ENCODE measurements at places on chromosomes 1 and 21.

DNA sequence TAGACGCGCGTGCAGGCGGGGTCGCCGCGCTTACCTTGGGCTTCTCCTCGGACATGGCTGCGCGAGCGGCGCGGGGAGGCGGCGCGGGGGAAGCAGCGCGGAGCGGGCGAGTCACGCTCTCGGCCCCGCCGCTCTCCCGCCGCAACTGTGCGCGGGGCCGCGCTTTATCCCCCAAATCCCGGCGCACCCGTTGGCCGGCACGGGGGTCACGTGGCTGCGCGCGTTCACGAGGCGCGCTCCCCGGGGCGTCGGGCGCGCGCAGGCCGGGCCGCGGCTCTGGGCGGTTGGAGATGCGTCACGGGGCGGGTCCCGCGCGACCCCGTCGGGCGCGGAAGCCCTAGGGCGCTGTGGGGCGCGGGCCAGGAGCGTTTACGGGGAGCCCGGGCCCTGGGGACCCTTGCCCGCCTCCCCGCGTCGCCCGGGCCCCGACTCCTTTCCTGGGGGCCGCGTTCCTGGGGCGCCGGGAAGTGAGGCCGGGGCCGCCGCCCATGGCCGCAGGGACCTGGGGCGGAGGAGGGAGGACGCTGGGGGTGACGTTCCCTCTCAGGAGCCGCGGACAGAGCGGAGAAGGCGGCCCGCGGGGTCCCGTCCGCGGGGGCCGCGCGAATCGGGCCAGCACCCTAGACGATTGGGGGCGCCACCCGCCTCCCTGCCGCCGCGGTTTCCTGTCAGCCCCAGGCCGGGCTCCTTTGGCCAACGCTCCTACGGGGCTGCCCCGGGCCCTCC is at the start of gene SUMO3:
TSS of gene SUMO3 (minus strand) at position 149 of the 726 bp plus-strand sequence. CDS start at position 55, 94 bp downstream.
- DNase-seq, result peak; percentile 71

- DNase-seq, result no peak
These were observed 21.3 kb downstream of the RBM15 start for GRCh38 chr1:110360431-110360830.

- DNase-seq, result no peak
These were observed 78.9 kb downstream of the UBE2U start for GRCh38 chr1:64282351-64282750.

DNA sequence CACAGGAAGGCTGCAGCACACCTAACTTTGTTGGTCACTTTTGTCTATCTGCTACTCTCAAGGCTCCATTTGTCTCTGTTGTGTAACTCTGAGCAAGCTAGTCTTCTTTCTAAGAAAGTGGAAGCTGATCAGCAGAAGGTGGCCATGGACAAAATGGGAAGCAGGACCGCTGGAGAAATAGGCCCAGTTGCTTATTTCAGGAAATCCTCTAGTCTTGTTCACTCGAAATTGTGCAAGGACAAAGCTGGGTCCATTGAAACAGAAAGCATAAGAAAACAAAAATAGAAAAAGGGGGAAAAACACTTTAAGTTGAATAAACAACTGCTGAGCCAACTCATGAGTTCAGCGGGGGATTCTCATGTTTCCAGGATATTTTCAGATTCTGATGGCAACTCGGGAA is 150.1 kb downstream of the PBX1 start:
- no peak for DNase-seq

DNA sequence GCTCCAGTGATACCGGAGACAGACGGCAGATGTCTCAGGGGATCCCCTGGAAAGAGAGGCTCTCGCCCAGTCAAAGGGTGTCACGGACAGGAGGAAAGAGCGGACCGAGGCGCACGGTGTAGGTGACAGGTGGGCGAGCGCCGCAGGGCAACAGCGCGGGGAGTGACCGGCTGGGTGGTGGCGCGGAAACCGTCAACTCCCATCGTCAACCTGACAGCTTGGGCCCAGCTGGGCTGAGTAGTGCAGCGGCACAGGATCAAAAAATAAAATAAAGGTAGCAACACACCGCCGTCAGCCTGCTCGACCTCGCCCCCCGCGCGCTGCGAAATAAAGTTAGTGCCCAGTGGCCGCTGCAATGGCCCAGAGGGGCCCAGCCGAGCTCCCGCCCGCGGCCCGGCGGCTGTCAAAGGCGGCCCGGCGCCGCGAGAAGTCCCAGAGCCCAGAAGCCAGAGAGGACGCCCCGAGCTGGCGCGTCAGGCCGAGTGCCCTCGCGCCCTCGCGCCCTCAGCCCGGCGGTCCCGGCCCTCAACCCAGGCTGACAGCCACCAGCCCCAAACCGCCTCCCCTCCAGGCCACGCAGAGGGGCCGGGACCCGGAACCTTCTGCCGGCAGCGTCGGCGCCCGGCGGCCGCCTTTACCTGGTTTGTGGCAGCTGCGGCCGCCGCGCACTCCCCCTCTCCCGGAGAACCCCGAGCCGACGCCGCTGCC is at the start of gene LYST:
TSS of gene LYST (minus strand) at position 702 of the 708 bp plus-strand sequence. CDS start 36,489 bp downstream, outside the sequence.
- DNase-seq, result peak; percentile 15

DNA sequence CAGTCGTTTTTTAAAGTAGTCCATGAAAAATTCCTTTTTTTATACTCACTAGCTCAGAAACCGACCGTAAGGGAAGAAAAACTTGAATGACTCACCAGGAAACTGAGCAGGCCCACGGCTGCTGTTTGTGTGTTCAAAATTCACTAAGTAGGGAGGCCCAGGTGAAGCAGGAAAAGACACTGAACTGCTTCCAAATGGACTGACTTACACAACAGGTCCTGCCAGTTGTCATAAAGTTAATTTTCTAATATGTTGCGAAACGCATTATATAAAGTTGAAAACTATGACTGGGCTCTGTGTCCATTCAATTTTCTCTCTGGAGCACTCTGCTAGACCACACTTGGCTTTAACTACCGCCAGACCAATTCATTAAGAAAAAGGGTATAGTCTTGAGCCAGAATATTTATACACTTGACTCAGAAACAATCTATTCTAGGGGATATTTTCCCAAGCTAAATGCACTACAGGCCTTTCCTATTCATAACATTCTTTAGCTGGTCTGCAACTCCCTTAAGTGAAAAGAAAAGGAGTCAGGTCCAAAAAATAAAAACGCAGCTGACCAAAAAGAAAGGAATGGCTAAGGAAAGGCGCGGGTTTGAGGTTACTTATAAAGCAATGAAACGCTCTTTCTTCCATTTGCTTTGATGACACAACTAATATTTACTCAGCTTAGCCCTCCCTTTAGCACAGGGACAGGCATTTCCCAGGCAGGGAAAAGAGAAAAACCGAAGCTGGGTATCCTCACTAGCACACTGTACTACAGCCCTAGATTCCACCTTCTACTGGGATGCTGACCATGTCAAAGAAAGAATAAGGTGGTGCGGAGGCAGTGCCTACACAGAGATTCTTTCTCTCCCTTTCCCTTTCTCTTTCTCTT is 306.3 kb upstream of the ESRRG start:
- no peak for DNase-seq

- DNase-seq, result no peak
These were observed 2.2 kb upstream of the EVA1C start for GRCh38 chr21:32410291-32410690.

- DNase-seq, result no peak
These were observed 11.3 kb downstream of the DCAF8 start for GRCh38 chr1:160251011-160251410.

DNA sequence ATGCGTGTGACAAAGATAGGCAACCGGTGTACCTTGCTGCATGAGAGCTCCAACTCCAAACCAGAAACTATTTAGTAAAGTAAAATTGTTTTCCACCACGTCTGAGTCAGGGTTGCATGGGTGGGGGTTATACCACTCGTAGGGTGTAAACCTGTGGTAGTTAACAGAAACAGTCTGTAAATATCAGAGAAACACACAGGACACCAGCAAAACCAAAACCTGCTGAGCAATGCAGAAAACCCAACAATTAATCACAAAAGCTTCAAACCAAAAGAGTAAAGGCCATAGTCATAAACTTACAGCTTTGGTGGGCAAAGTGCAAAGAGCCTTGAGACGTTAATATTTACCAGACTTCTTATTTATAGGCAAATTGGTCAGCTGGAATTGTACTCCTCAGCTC is 282.7 kb downstream of the BACH1 start:
- DNase-seq, result no peak

GRCh38 chr1:202049129-202049528 is 38.7 kb downstream of the ELF3 start:
- no peak for DNase-seq

- no peak for DNase-seq
These were observed 72.3 kb upstream of the ADAM30 start for GRCh38 chr1:119968601-119969000.

- no peak for DNase-seq
These were observed 222.7 kb upstream of the GJB5 start for GRCh38 chr1:34532113-34532512.

Data from stimulated activated CD4-positive, alpha-beta T cell treated with anti-CD3 and anti-CD28 coated beads, Interleukin-1b, Interleukin-23, amount 100 ng/mL, for 1 hour (primary cell).